ENCODE measurements at places on chromosomes 2 and 18.

GRCh38 chr2:197675246-197675645 lies at the start of gene RFTN2:
Gene RFTN2, minus strand, starts transcription at chr2:197675587. Its CDS starts 129 bp downstream, at chr2:197675458.
- no peak for DNase-seq

- no peak for DNase-seq
Measured at GRCh38 chr2:195368249-195369217, 288.5 kb upstream of the SLC39A10 start.

GRCh38 chr2:8254791-8255447 lies 426.9 kb upstream of the ID2 start:
- DNase-seq = no peak

DNA sequence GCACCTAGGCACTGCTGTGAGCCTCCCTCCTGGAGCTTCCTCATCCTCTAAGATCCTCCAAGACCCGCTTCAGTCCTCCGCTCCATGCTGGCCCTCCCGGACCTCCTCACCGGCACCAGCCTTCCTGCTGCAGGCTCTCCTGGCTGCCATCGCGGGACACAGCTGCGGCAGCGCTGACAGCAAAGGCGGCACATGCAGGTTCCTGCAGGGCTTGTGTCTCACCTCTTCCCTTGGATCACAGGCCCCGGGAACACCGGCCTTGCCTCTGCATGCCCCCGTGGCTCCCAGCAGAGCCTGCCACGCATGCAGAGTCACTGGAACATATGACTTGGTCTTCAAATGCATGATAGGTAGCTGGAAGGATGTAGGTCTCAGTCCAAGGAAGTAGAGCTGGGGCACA lies 67.2 kb downstream of the PTGR3 start:
- no peak for DNase-seq

- no peak for DNase-seq
Measured at GRCh38 chr2:26527726-26528585, 50.0 kb upstream of the OTOF start.

DNA sequence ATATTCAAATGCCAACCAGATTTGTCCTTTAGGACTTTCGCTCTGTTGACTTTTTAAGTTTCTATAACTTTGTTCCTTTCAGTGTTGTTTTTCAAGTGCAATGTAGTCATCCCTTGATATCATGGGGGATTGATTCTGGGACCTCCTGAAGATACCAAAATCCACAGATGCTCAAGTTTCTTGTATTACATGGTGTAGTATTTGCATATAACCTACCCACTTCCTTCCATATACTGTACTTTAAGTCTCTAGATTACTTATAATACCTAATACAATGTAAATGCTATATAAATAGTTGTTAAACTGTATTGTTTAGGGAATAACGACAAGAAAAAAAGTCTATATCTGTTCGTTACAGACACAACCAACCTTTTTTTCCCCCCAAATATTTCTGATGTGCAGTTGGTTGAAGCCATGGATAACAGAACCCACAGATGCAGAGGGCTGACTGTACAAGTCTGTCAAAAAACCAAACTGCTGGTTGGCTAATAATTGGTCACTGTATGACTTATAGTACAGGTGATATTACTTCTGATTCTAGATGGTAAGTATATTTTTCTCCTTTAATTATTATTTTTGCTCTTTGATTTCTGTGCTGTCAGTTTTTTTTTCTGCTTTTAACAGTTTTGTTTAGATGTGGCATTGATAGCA lies 201.7 kb upstream of the STON1 start:
- no peak for DNase-seq

- DNase-seq = no peak
Measured at GRCh38 chr2:37436323-37436722, 91.9 kb downstream of the QPCT start.

DNA sequence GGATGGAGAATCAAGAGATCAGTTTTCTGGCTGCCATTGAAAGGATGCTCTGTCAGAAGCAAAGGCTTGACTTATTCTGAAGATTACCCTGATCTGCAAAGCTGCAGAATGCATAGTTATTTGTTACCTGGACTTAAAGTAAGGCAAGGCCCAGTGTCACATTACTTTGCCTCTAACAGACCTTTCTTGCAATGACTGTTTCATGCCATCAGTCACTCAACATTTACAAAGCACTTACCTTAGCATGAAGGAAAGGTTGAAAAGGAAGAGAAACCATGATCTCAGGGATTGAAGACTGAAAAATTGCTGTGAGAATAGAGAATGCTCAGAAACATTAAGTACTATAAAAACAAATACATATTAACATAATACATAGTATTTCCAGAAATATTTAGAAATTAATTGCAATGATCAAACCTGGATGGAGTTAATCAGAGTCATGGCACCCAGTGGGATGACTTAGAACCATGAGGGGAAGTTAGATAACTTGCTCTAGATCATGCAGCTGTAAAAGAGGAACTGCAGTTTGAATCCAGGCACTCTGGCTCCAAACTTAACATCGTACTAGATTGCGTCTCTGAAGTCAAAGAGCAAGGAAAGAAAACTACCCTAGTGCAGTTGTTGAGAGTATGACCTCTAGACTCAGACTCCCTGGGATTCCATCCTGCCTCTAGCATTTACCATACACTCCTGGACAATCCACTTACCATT lies 26.5 kb upstream of the FAM117B start:
- DNase-seq = no peak

DNA sequence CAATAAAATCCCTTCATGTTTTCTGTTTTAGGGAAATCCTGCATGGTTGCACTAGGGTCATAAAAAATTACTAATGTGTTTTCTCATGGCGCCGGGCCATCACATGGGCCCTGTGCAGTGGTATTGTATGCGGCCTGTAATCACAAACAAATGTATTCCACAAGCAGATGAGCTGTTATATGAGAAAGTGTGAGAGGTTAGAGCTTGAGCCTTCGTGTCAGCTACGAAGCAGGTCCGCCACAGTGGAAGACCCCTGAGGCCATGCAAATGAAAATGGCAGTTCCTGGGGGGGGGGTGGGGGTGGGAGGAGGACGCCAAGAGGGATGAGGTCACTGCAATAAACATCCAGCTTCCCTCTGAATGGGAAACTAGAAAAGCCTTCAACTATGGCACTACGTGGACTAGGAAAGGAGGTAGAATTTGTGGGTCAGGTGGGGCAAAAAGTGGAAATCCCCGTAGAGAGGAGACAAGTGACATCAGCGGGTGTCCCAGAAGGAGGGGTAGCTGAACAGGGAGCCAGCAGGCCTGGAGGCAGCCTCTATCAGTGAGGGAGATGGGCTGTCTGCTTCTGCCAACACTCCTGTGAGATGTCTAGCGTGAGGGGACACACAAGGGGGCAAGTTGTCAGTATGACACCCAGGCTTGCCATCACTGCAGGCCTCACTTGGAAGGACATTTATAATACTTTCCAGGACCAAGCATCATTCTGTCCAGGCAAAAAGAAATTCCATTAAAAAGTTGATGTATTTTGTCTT lies 130.3 kb upstream of the CTAGE1 start:
- no peak for DNase-seq

DNA sequence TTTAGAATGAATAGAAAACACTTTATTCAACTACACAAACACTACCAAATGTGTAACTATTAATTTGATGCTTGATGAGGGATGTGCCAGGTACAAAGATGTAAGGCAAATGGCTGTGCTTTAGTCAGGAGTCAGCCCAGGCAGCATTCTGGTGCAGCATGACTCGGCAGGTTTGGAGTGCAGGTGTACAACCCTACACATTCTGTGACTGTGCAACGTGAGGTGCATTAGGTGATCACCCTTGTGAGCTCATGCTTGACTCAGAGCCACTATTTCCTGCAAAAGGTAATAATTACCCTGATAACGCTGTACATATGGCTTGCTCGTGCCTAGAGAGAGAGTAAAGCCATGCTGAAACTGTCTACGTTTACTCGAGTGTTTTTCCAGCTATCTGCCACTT lies 288.7 kb upstream of the DSEL start:
- DNase-seq = no peak

DNA sequence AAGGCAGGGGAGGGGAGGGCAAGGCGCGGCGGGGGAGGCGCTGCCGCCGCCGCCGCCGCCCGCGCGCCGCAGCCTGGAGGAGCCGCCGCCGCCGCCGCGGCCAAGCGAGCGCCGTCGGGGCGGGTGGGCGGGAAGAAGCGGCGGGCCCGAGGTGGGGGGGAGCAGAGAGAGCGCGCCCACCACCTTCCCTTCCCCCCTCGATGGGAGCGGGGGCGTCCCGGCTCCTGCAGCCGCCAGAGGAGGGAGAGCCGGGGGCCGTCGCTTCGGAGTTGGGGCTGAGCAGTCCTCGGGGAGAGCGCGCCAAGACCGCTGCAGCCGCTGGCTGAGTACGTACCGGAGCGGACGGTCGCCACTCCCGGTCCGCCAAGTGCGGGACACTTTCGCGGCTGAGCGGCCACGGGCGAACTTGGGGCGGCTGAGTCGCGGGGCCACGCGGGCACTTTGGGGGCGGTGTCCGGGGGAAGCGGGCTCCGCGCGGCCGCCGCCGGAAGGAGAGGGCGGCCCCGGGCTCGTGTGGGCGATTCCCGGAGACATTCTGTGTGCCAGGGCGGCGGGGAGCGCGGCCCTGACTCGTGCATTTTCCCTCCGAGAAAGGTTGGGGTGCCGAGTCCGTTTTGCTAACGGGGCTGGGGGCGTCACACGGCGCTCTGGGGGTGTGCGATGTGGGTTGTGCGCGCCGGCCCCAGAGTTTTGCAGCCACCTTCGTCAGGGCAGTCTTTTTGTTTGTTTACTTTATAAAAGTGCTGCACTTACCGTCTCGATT lies at the start of gene NAB1:
Gene NAB1 (plus strand): TSS at position 49 of the 763 bp plus-strand sequence. CDS start 10,094 bp downstream, outside the sequence.
- peak; percentile 60 for DNase-seq

GRCh38 chr2:235734688-235735231 lies 240.9 kb downstream of the AGAP1 start:
- DNase-seq = no peak

GRCh38 chr2:51219468-51219867 lies 187.5 kb upstream of the NRXN1 start:
- no peak for DNase-seq

DNA sequence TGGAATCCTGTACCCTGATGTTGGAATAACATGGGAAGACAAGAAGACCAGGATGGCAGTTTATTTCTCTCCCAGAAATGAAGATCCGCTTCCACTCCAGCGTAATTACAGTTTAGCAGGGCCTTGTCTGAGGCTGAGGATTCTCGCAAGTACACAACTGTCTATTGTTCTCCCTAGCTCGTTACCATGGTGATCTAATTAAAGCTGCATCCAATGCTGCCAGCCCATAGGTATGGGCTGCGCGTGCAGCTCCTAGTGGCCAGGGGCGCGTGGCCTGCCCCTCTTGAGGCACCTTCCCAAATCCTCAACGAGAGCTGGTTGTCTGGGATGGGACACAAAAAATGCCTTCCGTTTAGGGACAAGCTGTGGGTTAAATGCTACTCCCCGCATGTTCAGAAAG lies 344.9 kb downstream of the CYRIA start:
- no peak for DNase-seq

GRCh38 chr2:159129824-159130223 lies 156.7 kb downstream of the WDSUB1 start:
- no peak for DNase-seq

GRCh38 chr2:200860092-200860795 lies 4.2 kb downstream of the CLK1 start:
- DNase-seq = no peak

DNA sequence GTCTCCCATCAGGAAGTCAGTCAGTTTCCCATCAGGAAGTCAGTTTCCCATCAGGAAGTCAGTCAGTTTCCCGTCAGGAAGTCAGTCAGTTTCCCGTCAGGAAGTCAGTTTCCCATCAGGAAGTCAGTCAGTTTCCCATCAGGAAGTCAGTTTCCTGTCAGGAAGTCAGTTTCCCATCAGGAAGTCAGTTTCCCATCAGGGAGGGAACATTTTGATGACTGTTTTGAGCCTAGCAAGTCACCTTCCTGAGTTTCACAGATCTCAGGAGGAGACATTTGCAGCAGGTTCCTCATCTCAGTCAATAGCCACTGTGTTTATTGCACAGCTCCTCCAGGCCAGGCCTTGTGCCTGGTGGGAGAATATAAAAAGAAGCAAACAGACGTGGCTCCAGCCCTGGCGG lies 31.9 kb downstream of the DIPK1C start:
- DNase-seq = no peak

GRCh38 chr2:152173831-152174230 lies 1.7 kb downstream of the STAM2 start:
- DNase-seq = no peak

- no peak for DNase-seq
Measured at GRCh38 chr2:88069117-88069516, 1.5 kb downstream of the SMYD1 start.
